ENCODE measurements at places on chromosomes 1 and 21.

GRCh38 chr1:38201431-38201830 is 154.8 kb upstream of the POU3F1 start:
- DNase-seq, result no peak

GRCh38 chr21:16579538-16579937 is 849.8 kb downstream of the USP25 start:
- DNase-seq, result peak; percentile 74

- DNase-seq, result no peak
These were observed 94.7 kb upstream of the NRIP1 start for GRCh38 chr21:15159382-15160020.

- no peak for DNase-seq
These were observed 106.1 kb upstream of the RUNX3 start for GRCh38 chr1:25036117-25036546.

- no peak for DNase-seq
These were observed 62.5 kb downstream of the PRKAB2 start for GRCh38 chr1:147109762-147110161.

DNA sequence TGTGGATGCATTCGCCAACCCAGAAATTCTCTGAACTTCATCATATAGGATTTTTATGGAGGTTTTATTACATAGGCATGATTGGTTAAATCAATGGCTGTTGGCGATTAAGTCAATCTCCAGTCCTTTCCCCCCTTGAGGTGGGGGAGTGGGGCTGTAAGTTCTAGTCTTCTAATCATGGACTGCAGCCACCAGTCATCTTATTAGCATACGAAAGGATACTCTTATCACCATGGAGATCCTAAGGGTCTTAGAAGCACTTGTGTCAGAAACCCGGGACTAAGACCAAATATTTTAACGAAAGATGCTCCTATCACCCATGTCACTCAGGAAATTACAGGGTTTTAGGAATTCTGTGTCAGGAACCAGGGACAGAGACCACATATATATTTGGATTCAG is 36.3 kb downstream of the SDCCAG8 start:
- DNase-seq, result no peak

DNA sequence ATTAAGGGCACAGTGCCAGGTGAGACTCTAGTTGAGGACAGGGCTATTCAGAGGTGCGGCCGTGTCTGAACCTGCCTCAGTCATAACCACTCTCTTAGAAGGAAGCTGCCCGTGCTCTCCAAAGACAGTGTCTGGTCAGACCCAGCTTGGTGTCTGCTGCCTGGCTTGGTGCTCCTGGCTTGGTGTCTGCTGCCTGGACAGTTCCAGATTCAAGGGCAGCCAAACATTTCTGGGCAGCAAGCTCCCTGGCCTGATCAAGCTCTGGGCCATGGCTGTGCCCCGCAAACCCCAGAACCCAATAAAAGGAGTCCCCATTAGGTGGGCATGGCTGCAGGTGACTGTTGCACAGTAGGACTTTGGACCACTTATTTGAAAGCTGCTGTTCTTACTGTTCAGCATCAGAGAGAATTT is 27.7 kb downstream of the NEK2 start:
- no peak for DNase-seq

Data from left forelimb (tissue), 1 donor.